ENCODE measurements at places on chromosomes 13 and 19. TPM values are rescaled to one million over a fixed set of nuclear protein-coding genes. Genes with fewer than 3 reads are reported as not detected.
A peak's percentile ranks its signal among the peaks of the same experiment; 100 is the strongest.

The FCER2 gene
- total RNA-seq = 0.17 TPM

The SIGLEC12 gene
- not detected for total RNA-seq

The TEX26 gene
- not detected for total RNA-seq

The RAB3A gene
- total RNA-seq = 35.5 TPM

The SIAH3 gene
- not detected for total RNA-seq

The ZNF729 gene
- not detected for total RNA-seq

The PRR20E gene
- not detected for total RNA-seq

The GRIK5 gene
- 5.4 TPM for total RNA-seq

The ZNF579 gene
- total RNA-seq = 14.7 TPM

The LIM2 gene
- total RNA-seq = not detected

DNA sequence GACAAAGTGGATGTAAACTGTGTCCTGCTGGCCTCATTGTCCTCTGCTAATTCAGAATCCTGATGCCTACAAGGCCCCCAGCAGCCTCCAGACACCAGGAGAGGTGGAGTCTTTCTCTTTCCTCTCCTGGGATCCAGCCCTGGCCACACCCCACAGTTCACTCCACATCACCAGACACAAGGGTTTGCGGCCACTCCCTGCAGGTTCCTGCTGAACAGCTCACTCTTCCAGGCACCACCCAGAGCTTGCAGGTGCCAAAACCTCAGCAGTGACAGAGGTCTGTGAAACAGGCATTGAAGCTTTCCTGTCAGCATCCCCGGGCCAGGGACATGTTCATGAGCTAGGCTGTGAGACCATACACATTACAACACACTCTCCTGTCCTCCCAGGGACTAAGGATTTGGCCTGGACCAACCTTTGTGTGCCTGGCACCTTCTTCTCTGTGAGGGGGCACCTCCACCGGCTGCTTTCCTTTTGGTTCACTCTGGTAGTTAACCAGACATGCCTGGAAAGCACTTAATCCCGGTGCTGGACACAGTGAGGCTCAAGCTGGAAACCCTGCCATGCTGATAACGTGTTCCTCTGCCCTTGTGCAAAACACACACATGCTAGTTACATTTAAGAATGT lies 11.1 kb upstream of the ATP12A start:
- no peak for DNase-seq

DNA sequence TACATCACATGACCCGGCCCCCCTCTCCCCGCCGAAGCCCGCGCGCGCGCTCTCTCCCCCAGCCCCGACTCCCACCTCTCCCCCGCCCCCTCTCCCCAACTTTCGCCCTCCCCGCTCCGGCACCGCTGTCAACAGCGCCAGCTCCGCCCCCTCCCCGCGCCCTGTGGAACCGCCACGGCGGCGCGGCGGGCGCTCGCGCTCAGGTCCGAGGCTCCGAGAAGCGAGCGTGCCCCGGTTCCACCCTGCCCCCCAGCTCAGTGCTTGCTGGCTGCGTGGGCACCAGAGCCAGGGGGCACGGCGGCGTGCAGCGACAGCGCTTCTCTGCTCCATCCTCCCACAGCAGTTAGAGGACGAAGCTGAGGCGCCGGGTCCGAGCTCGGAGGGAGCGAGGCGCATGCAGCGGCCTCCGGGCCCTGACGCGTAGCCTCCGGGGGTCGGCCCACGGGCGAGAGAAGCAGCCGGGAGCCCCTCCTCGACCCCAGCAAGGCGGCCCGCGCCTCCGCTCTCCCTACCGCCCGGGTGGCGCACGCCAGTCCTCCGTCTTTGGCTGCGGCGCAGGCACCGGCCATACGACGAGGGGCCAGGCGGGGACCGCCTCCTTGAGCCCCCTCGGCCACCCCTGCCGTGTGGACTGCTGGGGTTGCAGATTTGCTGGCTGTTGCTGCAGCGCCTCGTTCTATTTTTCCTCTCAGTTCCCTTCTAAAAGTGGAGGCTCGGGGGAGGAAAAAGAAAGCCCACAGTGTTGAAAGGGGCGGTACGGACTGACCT lies 109.5 kb downstream of the KCNRG start:
- DNase-seq = peak; percentile 97

DNA sequence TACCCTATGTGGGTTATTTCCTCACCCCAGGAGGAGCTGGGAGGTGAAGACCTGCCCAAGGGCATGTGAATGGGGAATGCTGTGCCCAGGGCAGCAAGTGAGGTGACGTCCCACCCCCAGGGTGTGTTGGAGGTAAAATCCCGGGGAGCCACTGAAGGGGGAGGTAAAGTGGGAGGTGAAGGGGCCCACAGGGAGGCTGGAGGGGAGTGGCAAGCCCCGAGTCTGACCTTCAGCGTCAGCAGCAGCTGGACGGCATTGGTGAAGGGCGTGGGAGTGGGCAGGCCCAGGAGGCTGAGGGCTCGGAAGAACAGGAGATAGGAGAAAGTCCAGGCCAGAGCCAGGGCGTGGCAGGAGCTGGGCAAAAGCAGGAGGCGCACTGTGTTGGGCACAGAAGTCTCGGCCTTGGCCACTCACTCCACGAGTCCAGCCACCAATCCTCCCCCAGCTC lies 2.4 kb downstream of the MBOAT7 start:
- peak; percentile 19 for DNase-seq

- no peak for DNase-seq
These were observed 41.2 kb downstream of the ABCC4 start for GRCh38 chr13:95260031-95260525.

DNA sequence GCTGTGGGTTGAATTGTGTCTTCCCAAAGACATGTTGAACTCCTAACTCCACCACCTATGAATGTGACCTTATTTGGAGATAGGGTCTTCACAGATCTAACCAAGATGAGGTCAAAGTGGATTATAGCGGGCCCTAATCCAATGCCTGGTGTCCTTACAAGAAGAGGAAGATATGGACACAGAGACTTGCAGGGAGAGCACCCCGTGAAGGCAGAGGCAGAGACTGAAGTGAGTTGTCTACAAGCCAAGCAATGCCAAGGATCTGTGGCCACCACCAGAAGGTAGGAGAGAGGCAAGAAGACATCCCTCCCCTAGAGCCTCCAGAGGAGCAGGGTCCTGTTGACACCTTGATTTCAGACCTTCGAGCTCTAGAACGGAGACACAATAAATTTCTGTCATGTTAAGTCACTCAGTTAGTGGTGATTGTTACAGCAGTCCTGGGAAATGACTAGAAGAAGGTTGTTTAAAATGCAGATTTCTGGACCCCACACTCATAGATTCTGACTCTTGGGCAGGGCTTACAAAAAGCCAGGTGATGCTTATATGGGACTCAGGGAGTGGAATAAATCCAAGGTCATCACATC lies 70.6 kb downstream of the FGF9 start:
- no peak for DNase-seq

DNA sequence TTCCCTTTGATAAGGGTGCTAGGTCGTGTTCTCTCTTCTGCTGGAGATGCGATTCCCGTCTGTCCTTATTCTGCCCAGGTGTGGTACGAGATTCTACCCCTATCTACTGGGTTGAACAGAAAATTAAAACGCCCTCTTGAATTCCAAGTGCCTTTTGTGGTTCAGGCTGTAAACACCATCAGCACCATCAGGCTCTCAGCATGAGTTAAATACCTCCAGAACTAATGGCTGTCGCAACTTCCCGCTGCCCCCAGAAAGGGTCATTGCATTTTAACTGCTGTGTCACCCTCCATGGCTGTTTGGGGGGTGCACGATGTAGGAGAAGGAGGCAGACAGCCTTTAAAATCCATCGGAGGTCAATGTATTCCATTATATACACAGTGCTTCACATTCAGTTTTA lies 177.4 kb downstream of the OXGR1 start:
- DNase-seq = no peak

GRCh38 chr13:79194272-79194671 lies 211.8 kb downstream of the RBM26 start:
- no peak for DNase-seq

DNA sequence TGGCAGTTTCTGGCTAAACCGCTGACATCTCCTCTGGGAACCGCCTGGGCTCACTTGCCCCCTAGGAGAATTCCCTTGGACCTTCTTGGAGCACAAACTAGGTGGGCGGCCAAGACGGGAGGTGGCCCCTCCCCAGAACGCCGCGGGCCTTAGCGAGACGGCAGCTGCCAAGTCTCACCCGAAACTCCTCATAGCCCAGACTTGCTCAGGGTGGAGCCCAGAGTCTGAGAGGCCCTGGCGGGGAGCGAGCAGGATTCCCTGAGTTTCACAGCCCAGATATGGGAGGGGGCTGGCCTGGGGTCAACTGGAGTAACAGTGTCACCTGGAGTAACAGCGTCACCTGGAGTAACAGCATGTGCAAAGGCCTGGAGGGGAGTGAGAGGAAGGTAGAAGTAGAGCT lies 10.1 kb downstream of the TINCR start:
- DNase-seq = no peak

DNA sequence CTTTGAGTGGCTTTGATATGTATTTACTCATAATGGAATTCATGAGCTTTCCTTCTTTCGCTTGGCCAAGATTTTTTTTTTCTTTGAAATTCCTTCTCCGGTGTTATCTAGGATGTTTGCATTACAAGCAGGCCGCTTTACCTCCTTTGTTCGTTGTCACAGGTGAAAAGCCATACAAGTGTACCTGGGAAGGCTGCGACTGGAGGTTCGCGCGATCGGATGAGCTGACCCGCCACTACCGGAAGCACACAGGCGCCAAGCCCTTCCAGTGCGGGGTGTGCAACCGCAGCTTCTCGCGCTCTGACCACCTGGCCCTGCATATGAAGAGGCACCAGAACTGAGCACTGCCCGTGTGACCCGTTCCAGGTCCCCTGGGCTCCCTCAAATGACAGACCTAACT lies 16.7 kb downstream of the KLF5 start:
- DNase-seq = no peak

DNA sequence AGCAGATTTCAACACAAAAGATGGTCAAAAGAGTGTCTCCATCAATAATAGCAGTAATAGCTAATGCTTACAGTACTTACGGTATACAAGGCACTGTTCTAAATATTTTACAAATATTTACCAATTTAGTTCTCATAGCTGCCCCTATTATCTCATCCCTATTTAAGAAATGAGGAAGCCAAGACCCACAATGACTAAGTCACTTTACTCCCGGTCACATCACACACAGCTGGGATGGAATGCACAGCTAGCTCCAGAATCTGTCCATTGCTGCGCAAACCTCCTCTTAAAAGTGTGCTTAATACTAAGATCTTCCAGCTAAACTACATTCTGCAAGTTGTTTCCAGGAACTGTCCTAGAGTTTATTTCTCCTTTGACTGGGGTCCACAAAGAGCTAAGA lies 63.4 kb downstream of the RAP2A start:
- no peak for DNase-seq

- DNase-seq = no peak
These were observed 431.1 kb downstream of the EFNB2 start for GRCh38 chr13:106104281-106104901.

DNA sequence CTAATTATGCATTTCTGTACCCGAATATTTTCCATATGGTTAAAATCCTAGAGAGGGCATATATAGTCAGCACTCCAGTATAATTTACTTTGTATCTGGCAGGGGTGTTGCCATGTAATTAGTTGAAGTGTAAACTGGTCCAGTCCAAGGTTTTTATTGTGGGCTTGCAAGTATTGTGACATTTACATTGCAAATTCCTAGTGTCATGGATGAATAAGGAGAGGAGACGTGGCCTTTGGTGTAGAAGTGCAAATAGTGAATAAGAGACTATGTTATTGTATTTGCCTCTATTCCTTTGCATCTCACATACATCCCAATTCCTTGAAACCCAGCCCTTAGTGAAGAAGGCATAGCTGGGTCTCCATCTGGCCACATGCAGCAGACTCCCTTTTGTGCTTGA lies 330.6 kb downstream of the ATP8A2 start:
- DNase-seq = no peak

- no peak for DNase-seq
These were observed 16.3 kb downstream of the NEK5 start for GRCh38 chr13:52112591-52112990.

DNA sequence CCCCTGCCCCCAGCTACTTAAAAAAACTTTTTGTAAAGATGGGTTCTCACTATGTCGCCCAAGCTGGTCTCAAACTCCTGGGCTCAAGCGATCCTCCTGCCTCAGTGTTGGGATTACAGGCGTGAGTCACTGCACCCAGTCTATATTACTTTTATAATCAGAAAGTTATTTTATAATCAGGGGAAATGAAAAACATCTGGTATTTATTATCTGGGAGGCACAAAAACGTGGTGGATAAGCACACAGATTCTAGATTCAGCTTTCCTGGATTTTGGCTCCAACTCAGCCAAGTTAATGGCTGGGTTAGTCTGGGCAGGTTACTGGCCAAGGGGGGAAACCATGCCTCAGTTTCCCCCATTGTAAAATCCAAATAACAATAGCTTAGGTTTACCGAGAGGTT lies 24.7 kb downstream of the KEAP1 start:
- DNase-seq = no peak

GRCh38 chr19:57506163-57506562 lies 6.4 kb downstream of the ZNF773 start:
- DNase-seq = no peak

DNA sequence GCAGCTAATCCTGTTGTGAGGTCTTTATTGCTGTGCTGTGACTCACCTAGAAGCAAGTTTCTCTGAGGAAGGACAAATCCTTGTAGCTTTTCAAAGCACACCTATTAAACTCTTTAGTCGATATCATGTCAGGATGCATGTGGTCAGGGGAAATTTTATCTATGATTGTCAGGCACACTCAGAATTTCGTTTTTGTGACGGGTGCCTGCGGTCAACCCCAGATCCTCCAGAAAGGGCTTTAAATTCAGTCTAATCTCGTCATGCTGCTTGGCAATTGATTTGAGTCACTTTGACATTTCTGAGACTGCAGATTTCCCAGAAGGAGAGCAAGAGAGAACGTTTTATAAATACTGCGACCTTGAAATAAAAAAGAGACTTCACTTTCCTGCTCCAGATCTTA lies 316.9 kb downstream of the FGF9 start:
- DNase-seq = no peak

GRCh38 chr19:38387550-38388348 lies at the start of gene GGN:
Gene GGN, minus strand, starts transcription at chr19:38388034. Its CDS starts 773 bp downstream, at chr19:38387261.
- DNase-seq = peak; percentile 78

- DNase-seq = no peak
These were observed 44.7 kb downstream of the CACNA1A start for GRCh38 chr19:13461536-13461935.

- DNase-seq = no peak
These were observed 34.4 kb downstream of the STARD13 start for GRCh38 chr13:33251131-33251661.

DNA sequence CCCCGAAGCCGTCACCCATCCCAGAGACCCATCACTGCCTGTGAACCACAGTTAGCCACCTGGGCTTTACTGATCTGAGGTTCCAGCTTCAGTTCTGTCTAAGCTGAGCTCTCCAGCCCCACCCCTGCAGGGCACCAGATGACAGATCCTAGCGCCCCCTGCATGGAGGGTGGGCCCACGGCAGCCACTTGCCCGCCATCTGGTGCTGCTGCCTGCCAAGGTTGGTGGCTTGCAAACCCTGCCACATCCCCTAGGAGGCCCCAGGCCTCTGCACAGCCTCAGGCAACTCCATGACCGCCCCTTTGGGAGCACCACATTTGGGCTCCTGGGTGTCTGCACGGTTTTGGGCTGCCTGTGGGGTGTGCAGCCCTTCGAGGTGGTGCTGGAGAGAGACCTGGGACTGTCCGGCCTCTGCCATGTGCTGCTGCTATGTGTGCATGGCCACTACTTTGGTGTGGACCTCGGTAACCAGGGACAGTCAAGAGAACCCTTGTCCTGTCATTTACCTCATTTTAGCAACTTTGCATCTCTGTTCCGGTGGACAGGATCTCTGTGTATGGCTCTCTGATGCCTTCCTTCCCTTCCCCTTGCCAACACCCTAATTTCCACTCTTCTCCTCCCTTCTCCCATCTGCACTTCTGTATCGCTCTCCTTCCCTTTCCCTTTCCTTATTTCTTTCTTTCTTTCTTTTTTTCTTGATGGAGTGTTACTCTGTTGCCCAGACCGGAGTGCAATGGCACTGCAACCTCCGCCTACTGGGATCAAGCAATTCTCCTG lies 17.4 kb upstream of the SDHAF1 start:
- DNase-seq = no peak

All from left ventricle myocardium superior (tissue), 1 donor.